ENCODE measurements at places on chromosomes 6 and 20. TPM values are rescaled to one million over a fixed set of nuclear protein-coding genes. Genes with fewer than 3 reads are reported as not detected.

- DNase-seq = no peak
- no peaks in the 10 kb centered on the region for H3K36me3 ChIP-seq
- peaks cover 18% of the 10 kb centered on the region for H3K4me1 ChIP-seq
- H3K27ac ChIP-seq = no peak overlapping the region
These were observed 2.4 kb upstream of the MYMX start for GRCh38 chr6:44214307-44214706.

GRCh38 chr6:56065408-56065807 lies 182.0 kb downstream of the COL21A1 start:
- no peak overlapping the region for H3K27ac ChIP-seq
- no peaks in the 10 kb centered on the region for H3K36me3 ChIP-seq
- DNase-seq = no peak
- H3K27me3 ChIP-seq = no peaks in the 10 kb centered on the region

DNA sequence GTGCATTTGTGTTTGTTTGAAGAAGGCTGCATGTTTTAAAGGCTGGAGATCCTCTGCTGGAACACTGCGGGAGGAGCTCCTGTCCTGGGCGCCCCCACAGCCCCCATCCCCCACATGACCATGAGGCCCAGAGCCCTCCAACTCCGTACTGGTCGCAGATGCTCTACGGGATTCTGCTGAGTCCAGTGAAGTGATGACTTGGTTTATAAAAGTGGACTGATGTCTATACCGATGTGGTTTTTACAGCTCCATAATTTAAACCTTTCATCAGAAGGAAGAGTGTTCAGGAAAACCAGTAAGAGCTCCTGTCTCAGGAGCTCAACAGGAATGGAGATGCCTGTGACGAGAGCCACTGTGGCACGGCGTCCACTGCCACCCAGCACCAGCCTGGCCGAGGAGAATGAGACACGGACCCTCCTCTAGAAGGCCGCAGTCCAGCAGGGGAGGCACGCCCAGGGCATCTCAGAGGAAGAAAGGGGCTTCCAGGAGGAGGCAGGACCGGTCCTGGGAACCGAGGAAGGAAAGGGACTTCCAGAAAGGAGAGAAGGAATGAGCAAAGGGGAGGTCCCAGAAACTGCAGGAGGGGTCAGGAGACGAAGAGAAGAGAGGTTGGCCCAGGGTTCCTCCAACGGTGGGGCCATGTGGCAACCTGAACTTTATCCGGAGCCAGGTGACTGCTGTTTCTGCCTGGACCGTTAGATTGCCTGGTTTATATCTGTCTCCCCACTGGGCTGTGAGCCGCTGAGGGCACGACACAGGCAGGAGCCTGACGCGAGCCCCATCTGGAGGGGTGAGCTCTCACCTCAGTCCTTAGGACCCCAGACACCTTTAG lies 26.9 kb downstream of the BFSP1 start:
- H3K4me1 ChIP-seq = no peaks in the 10 kb centered on the region
- H3K27ac ChIP-seq = no peak overlapping the region
- no peaks in the 10 kb centered on the region for H3K27me3 ChIP-seq
- H3K36me3 ChIP-seq = no peaks in the 10 kb centered on the region
- H3K4me3 ChIP-seq = no peak overlapping the region

GRCh38 chr6:38813041-38813823 lies 98.1 kb downstream of the DNAH8 start:
- no peak for DNase-seq
- H3K4me1 ChIP-seq = no peaks in the 10 kb centered on the region
- no peaks in the 10 kb centered on the region for H3K27me3 ChIP-seq
- H3K4me3 ChIP-seq = no peak overlapping the region
- H3K36me3 ChIP-seq = no peaks in the 10 kb centered on the region

GRCh38 chr6:1619673-1620503 lies 10.2 kb downstream of the FOXC1 start:
- H3K4me3 ChIP-seq = peak overlapping the region; percentile 57
- peaks cover 26% of the 10 kb centered on the region for H3K4me1 ChIP-seq
- peak; percentile 83 for DNase-seq
- no peaks in the 10 kb centered on the region for H3K36me3 ChIP-seq
- peaks cover 98% of the 10 kb centered on the region for H3K27me3 ChIP-seq
- H3K27ac ChIP-seq = no peak overlapping the region

DNA sequence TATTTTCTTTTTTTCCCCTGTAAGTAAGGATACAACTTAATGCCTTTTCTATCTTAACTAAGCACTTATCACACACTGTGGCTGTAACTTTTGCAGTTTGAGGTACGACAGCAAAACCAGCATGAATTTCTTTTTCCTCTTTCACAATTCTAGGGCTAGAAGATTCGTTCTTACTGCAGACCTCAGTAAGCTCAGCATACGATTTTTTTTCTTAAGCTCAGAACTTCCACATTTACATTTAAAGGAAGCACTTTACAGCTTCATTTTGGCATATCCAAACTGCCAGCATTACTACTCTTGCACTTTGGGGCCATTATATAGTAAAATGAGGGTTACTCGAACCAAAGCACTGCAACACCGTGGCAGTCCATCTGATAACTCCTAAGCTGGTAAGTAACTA lies 889 bp upstream of the CHMP4B start:
- no peak overlapping the region for H3K4me3 ChIP-seq
- H3K27me3 ChIP-seq = 0 out of 2 replicates have a peak, but pooled peaks cover under 1% of the 10 kb centered on the region
- H3K36me3 ChIP-seq = no peaks in the 10 kb centered on the region

DNA sequence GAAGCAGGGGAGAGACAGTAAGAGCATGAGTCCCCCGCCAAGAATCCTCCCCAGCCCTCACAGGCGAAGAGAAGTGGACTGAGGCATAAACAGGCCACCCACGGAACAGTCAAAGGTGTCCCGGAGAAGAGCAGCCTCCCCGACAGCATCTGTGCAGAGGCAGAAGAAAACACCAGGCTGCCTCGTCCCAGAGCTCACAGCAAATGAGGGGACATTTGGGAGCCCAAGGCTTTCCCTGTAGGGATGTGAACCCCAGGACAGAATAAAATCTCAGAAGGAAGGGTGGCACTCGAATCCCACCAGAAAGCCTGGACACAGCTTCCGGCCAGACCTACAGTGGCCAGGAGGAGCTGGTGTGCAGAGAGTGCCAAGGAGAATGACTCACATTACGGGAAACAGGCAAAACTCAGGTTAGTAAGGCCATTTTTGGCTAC lies 90.4 kb downstream of the DLL1 start:
- no peak overlapping the region for H3K27ac ChIP-seq
- H3K4me1 ChIP-seq = no peaks in the 10 kb centered on the region
- H3K36me3 ChIP-seq = no peaks in the 10 kb centered on the region
- DNase-seq = peak; percentile 29
- no peaks in the 10 kb centered on the region for H3K27me3 ChIP-seq
- H3K4me3 ChIP-seq = no peak overlapping the region

- H3K27ac ChIP-seq = no peak overlapping the region
- H3K4me1 ChIP-seq = no peaks in the 10 kb centered on the region
- H3K36me3 ChIP-seq = no peaks in the 10 kb centered on the region
- no peak for DNase-seq
- no peak overlapping the region for H3K4me3 ChIP-seq
These were observed 26.4 kb downstream of the ABHD12 start for GRCh38 chr20:25364180-25364788.

GRCh38 chr20:33933469-33933909 lies 60.2 kb upstream of the RALY start:
- DNase-seq = peak; percentile 51
- H3K4me3 ChIP-seq = no peak overlapping the region
- no peaks in the 10 kb centered on the region for H3K36me3 ChIP-seq
- no peaks in the 10 kb centered on the region for H3K4me1 ChIP-seq
- H3K27me3 ChIP-seq = no peaks in the 10 kb centered on the region

GRCh38 chr20:59568509-59569024 lies 35.8 kb upstream of the PHACTR3 start:
- H3K4me1 ChIP-seq = no peaks in the 10 kb centered on the region
- H3K36me3 ChIP-seq = no peaks in the 10 kb centered on the region
- H3K4me3 ChIP-seq = no peak overlapping the region
- no peak overlapping the region for H3K27ac ChIP-seq
- no peaks in the 10 kb centered on the region for H3K27me3 ChIP-seq

DNA sequence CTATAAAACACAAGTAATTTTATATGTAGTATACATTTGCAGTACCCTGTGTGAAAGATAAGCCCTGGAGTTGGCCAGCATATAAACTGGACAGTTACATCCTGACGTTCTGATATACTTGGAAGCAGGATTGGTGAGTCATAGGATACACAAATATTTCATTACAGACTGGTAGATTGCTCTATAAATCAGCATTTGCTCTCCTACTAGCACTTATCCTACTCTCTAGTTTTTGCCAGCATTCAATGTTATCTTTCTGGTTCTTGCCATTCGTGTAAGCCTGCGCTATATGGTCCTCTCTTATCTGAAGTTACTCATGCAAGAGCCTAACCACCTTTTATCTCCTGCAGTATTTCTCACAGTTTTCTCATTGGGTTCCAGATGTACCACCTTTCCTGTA lies 680.2 kb upstream of the MMS22L start:
- H3K4me1 ChIP-seq = no peaks in the 10 kb centered on the region
- no peak overlapping the region for H3K4me3 ChIP-seq
- no peak for DNase-seq
- no peaks in the 10 kb centered on the region for H3K27me3 ChIP-seq
- no peaks in the 10 kb centered on the region for H3K36me3 ChIP-seq
- no peak overlapping the region for H3K27ac ChIP-seq

DNA sequence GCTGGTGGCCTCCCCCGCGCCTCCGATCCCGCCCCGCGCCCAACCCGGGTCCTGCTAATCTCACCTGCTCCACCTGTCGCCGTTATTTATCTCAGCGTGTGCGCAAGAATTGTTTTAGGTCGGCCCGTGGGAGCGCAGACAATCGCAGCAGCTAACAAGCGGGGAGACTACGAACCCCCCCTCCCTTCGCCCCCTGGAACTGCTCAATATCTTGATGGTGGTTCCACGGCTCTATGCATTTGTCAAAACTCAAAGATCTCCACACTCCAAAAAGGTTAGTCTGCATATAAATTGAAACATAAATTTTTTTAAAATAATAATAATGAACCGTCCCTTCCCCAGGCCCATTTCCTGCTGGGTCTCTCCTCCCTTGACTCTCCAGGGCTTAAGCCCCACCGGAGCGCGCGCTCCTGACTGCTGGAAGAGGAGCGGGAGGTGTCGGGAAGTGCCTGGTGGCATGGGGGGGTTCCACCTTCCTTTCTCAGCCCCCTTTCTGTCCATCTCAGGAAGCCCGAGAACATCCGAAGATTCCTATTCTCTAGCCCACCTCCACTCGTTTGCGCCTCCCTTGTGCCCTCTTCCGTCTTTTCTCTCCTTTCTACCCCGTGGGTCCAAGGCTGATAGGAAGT lies 1.6 kb upstream of the MDGA1 start:
- no peaks in the 10 kb centered on the region for H3K36me3 ChIP-seq
- H3K27me3 ChIP-seq = peaks cover 71% of the 10 kb centered on the region
- H3K27ac ChIP-seq = no peak overlapping the region
- DNase-seq = no peak
- peaks cover 2% of the 10 kb centered on the region for H3K4me1 ChIP-seq

- no peaks in the 10 kb centered on the region for H3K36me3 ChIP-seq
- DNase-seq = no peak
These were observed 3.3 kb upstream of the TBX18 start for GRCh38 chr6:84767526-84768201.

GRCh38 chr6:79947191-79948186 lies at the start of gene ELOVL4:
Gene ELOVL4 (minus strand): TSS chr6:79947553. CDS start chr6:79947279, 274 bp downstream.
- no peak within 1 kb of the TSS for H3K27ac ChIP-seq
- peak; percentile 79 for DNase-seq

GRCh38 chr6:80454197-80454596 lies 347.7 kb downstream of the BCKDHB start:
- H3K27ac ChIP-seq = no peak overlapping the region
- DNase-seq = no peak
- no peaks in the 10 kb centered on the region for H3K36me3 ChIP-seq
- no peaks in the 10 kb centered on the region for H3K4me1 ChIP-seq

DNA sequence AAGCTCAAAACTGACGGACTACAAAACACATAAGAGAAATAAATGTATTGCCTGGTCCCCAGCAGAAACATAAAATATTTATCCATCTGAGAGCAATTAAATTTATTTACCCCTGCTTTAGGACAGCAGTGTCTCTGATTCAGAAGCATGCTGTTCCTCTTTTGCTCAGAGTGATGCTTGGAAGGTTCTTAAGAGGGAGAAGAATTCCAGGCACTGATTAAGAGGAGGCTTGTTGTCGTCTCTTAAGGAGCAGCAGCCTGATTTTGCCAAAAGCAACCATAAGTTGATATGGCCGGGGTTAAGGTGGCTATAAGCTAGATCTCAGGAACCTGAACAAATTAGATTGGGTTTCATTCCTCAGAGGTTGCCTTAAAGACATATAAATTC lies 25.8 kb downstream of the CAP2 start:
- no peaks in the 10 kb centered on the region for H3K4me1 ChIP-seq
- no peak overlapping the region for H3K27ac ChIP-seq
- no peak overlapping the region for H3K4me3 ChIP-seq
- DNase-seq = no peak
- H3K27me3 ChIP-seq = no peaks in the 10 kb centered on the region

GRCh38 chr6:151690303-151690702 lies 117.2 kb upstream of the ESR1 start:
- no peaks in the 10 kb centered on the region for H3K36me3 ChIP-seq
- H3K27me3 ChIP-seq = no peaks in the 10 kb centered on the region
- H3K4me3 ChIP-seq = no peak overlapping the region
- peaks cover 2% of the 10 kb centered on the region for H3K4me1 ChIP-seq

GRCh38 chr6:71033171-71033570 lies 76.3 kb upstream of the B3GAT2 start:
- DNase-seq = no peak
- H3K4me3 ChIP-seq = no peak overlapping the region
- 0 out of 2 replicates have a peak, but pooled peaks cover 1% of the 10 kb centered on the region for H3K4me1 ChIP-seq
- H3K27me3 ChIP-seq = no peaks in the 10 kb centered on the region
- H3K36me3 ChIP-seq = no peaks in the 10 kb centered on the region

- H3K27me3 ChIP-seq = peaks cover 17% of the 10 kb centered on the region
- DNase-seq = peak; percentile 92
- H3K36me3 ChIP-seq = no peaks in the 10 kb centered on the region
- no peak within 1 kb of the TSS for H3K27ac ChIP-seq
- peaks cover 9% of the 10 kb centered on the region for H3K4me1 ChIP-seq
- H3K4me3 ChIP-seq = peak within 1 kb of the TSS; percentile 73
These were observed at the start of gene GGT7 for GRCh38 chr20:34872622-34873224. Gene GGT7 (minus strand): TSS chr20:34872856. CDS start chr20:34872815, 41 bp downstream.

GRCh38 chr20:1579488-1579887 lies 22.0 kb upstream of the SIRPD start:
- no peak for DNase-seq
- H3K4me1 ChIP-seq = no peaks in the 10 kb centered on the region
- H3K4me3 ChIP-seq = no peak overlapping the region
- no peaks in the 10 kb centered on the region for H3K36me3 ChIP-seq

- peaks cover 100% of the 10 kb centered on the region for H3K27me3 ChIP-seq
- no peaks in the 10 kb centered on the region for H3K36me3 ChIP-seq
- peak overlapping the region; percentile 34 for H3K4me3 ChIP-seq
- peaks cover 38% of the 10 kb centered on the region for H3K4me1 ChIP-seq
These were observed 9.2 kb downstream of the SIM1 start for GRCh38 chr6:100455230-100456124.

SYCP2L gene
- 3.2 TPM for total RNA-seq

SPACA1 gene
- not detected for total RNA-seq

RIPPLY2 gene
- 1.9 TPM for total RNA-seq

PRL gene
- not detected for total RNA-seq

NHSL1 gene
- total RNA-seq = 32.4 TPM

THBS2 gene
- total RNA-seq = 22.5 TPM

FGD2 gene
- total RNA-seq = 0.32 TPM

Data from H1 (cell line).